ENCODE measurements at places on chromosomes 5 and 9.

GRCh38 chr9:30697958-30698357, 1686.5 kb upstream of the ACO1 start:
- DNase-seq = no peak

DNA sequence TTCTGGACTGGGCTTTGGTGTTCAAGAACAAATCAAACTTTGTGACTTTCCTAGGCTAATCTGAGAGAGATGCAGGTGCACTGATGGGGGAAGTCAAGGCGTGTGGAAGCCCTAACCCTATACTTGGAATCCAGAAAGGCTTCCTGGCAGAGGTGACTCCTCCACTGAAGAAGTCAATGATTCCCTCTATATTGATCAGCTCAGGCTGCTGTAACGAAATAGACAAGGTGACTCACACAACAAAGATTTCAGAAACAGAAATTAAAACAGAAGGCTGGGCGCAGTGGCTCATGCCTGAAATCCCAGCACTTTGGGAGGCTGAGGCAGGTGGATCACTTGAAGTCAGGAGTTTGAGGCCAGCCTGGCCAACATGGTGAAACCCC, 69.6 kb upstream of the GGTA1 start:
- no peak for DNase-seq

- no peak for DNase-seq
These were observed 138.7 kb upstream of the ARRDC3 start for GRCh38 chr5:91521785-91522184.

- DNase-seq = no peak
These were observed 157.8 kb downstream of the RGS3 start for GRCh38 chr9:113621309-113621791.

DNA sequence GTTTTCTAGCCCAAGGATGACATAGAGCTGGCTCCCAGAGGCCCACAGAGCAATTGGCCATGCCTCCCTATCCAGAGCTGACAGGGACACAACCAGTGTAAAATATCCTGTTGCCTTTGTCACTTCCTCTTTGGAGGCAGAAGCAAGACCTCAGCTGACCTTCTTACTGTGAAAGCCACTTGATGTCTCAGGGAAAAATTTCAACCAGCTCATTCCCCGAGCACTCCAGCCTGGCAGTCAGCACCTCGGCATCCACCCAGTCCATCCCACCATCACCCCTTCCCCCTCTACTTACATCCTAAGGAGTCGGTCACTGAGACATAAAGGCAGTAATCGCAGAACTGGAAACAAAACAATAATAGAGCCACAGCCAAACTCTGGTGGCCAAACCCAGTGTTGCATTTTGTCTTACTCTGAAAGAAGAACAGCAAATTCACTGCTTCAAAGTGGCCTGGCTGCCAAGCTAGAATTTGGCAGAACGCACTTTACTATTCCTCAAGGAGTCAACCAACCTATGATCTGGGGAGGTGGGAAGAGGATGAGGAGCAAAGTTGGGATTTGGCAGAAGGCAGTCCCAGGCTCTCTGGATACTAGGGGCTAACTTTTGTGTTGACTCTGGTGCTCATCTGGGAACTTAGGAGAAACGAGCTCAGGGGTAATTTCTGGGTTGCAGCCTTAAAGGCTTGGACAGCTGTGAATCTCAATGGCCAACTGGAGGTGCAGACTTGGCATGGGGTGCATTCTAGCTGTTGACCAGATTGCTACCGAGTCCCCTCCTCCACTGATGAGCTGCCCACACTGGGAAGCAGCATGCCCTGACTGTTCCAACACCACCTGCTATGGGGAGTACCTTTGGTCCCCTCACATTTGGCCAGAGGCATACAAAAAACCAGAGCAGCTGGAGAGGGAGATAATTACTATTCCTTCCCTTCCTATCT, 13.6 kb downstream of the NIPAL4 start:
- no peak for DNase-seq
